ENCODE measurements at places on chromosomes 7 and 10. TPM values are rescaled to one million over a fixed set of nuclear protein-coding genes. Genes with fewer than 3 reads are reported as not detected.

- H3K27ac ChIP-seq: no peak overlapping the region
- no peak overlapping the region for H3K4me3 ChIP-seq
- no peak for DNase-seq
- H3K4me1 ChIP-seq: no peaks in the 10 kb centered on the region
- no peaks in the 10 kb centered on the region for H3K36me3 ChIP-seq
Measured at GRCh38 chr10:124588736-124589490, 127.3 kb downstream of the LHPP start.

DNA sequence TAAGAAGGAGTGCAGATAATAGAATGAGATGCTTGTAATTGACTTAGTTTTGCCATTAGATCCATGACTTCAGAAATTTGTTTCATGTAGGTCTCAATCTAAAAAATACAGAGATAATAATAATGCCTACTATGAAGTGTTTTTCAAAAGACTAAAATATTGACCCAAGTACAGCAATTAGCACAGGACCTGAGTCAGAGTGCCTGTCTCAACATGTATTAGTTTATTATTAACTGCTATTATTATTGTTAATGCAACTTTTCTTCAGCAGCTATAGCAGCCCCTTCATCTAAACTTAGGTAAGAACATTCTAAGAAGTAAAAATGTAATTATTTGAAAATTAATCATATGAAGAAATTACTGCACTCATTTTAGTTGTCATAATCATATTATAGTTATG, 82.9 kb upstream of the HGF start:
- no peak for DNase-seq
- H3K36me3 ChIP-seq: no peaks in the 10 kb centered on the region
- H3K27me3 ChIP-seq: no peaks in the 10 kb centered on the region
- H3K4me1 ChIP-seq: no peaks in the 10 kb centered on the region

The NKX1-2 gene
- not detected for total RNA-seq

DNA sequence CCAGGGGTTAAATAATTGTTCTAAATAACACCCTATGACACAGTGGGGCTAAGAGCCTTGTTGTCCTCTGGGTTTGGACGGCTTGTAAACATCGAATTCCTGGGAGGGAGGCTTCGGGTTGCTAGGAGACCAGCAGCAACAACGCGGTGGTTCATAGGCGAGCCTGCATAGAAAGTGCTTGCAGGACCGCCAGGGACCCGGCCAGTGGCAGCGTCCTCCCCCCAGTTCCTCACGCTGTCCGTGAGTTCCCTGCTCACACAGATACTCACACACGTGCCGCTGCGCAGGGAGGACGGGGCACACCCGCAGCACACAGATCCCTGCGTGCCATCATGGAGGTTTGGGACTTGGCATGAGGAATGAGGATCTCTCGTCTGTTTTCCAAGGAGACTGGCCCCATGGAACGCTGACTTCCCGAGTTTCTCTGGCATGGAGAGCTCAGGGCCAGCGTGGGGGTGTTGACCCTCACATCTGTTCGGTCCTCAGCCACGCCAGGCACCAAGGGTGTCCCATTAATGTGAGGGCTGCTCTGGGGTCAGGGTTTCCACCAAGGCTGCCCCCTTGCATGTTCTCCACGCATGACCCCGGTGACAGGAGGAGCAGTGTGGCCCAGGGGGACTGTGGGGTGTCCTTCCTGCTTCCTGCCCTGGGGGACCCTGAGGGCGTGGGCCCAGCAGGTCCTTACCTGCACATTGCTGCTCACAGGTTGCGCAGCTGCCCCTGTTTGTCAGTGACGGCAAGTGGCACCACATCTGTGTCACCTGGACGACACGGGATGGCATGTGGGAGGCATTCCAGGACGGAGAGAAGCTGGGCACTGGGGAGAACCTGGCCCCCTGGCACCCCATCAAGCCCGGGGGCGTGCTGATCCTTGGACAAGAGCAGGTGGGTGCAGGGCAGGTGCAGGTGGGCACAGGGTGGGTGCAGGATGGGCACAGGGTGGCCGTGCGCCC, 9.7 kb downstream of the NPTX2 start:
- peaks cover 11% of the 10 kb centered on the region for H3K27me3 ChIP-seq
- no peak for DNase-seq
- H3K4me3 ChIP-seq: no peak overlapping the region
- H3K36me3 ChIP-seq: no peaks in the 10 kb centered on the region
- no peak overlapping the region for H3K27ac ChIP-seq

DNA sequence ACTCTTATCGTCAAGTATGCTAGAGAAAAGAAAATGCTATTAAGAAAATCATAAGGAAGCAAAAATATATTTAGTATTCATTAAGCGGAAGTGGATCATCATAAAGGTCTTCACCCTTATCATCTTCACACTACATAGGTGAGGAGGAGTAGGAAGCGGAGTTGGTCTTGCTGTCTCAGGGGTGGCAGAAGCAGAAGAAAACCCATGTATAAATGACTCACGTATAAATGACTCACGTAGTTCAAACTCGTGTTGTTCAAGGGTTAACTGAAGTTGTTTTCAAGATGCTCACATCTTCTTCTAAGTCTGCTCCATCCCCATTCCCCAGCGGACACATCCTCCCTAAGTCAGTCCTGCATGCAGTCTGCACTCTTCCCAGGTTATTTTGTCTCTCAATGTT, 72.4 kb downstream of the SFMBT2 start:
- H3K4me3 ChIP-seq: no peak overlapping the region
- no peaks in the 10 kb centered on the region for H3K4me1 ChIP-seq
- H3K27me3 ChIP-seq: no peaks in the 10 kb centered on the region
- H3K36me3 ChIP-seq: no peaks in the 10 kb centered on the region

- H3K27ac ChIP-seq: no peak overlapping the region
- H3K36me3 ChIP-seq: no peaks in the 10 kb centered on the region
- H3K27me3 ChIP-seq: no peaks in the 10 kb centered on the region
- DNase-seq: no peak
- peak overlapping the region; percentile 34 for H3K4me3 ChIP-seq
Measured at GRCh38 chr7:150717814-150718420, 1.5 kb downstream of the GIMAP1 start.

DNA sequence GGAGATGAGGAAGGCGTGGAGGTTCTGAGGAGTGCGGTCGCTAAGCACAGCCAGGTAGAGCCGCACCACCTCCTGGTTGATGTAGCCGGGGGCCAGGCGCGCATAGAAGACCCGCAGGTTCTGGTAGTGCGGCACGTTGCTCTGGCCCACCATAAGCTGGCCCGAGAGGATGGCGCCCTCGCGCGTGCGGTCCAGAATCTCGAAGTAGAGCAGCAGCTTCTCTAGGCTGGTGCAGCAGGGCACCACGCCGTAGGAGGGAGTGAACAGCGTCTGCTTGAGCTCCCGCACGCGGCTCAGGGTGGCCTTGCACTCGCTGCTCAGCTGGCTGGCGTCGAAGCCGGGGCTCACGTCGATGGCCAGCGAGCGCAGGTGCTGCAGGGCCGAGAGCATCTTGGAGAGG, 77.8 kb upstream of the TNRC18 start:
- no peaks in the 10 kb centered on the region for H3K27me3 ChIP-seq
- no peak for DNase-seq
- H3K27ac ChIP-seq: no peak overlapping the region
- no peak overlapping the region for H3K4me3 ChIP-seq
- H3K36me3 ChIP-seq: peaks cover 23% of the 10 kb centered on the region

DNA sequence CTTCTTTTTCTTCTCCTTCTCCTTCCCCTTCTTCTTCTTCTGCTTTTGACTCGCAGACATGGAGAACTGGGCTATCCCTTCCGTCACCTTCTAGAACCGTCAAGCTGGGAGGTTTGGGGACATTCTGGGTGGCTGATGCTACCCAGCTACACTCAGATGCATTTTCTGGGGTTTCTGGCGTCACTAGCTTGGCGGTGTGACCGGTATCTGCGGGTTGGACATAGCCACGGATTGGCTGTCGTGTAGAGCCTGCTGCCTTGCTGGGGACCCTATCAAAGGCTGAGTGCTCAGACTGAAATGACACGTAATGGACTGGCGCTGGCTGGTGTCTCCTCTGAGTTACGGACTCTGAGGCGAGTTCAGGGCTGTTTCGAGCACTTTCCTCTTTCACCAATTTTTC, 101.7 kb downstream of the SVIL start:
- peaks cover 6% of the 10 kb centered on the region for H3K36me3 ChIP-seq
- DNase-seq: no peak
- no peak overlapping the region for H3K4me3 ChIP-seq
- H3K4me1 ChIP-seq: peaks cover 4% of the 10 kb centered on the region
- H3K27ac ChIP-seq: no peak overlapping the region

- no peak overlapping the region for H3K27ac ChIP-seq
- H3K4me1 ChIP-seq: no peaks in the 10 kb centered on the region
- H3K36me3 ChIP-seq: no peaks in the 10 kb centered on the region
- DNase-seq: no peak
- H3K27me3 ChIP-seq: no peaks in the 10 kb centered on the region
- H3K4me3 ChIP-seq: no peak overlapping the region
Measured at GRCh38 chr10:113359655-113360054, 193.2 kb upstream of the HABP2 start.

The C10orf62 gene
- 3.0 TPM for total RNA-seq

All from liver (tissue), 10 donors.